ENCODE measurements at places on chromosomes 16 and 17. TPM values are rescaled to one million over a fixed set of nuclear protein-coding genes. Genes with fewer than 3 reads are reported as not detected.

GRCh38 chr16:81645266-81645694 lies 133.8 kb upstream of the PLCG2 start:
- no peak overlapping the region for H3K27ac ChIP-seq
- H3K27me3 ChIP-seq, result no peaks in the 10 kb centered on the region
- H3K36me3 ChIP-seq, result no peaks in the 10 kb centered on the region
- DNase-seq, result no peak
- H3K4me3 ChIP-seq, result no peak overlapping the region

- no peaks in the 10 kb centered on the region for H3K36me3 ChIP-seq
- H3K4me3 ChIP-seq, result no peak overlapping the region
- H3K4me1 ChIP-seq, result no peaks in the 10 kb centered on the region
- DNase-seq, result no peak
- H3K27me3 ChIP-seq, result no peaks in the 10 kb centered on the region
Observed at GRCh38 chr16:61877436-61877835, 158.8 kb downstream of the CDH8 start.

DNA sequence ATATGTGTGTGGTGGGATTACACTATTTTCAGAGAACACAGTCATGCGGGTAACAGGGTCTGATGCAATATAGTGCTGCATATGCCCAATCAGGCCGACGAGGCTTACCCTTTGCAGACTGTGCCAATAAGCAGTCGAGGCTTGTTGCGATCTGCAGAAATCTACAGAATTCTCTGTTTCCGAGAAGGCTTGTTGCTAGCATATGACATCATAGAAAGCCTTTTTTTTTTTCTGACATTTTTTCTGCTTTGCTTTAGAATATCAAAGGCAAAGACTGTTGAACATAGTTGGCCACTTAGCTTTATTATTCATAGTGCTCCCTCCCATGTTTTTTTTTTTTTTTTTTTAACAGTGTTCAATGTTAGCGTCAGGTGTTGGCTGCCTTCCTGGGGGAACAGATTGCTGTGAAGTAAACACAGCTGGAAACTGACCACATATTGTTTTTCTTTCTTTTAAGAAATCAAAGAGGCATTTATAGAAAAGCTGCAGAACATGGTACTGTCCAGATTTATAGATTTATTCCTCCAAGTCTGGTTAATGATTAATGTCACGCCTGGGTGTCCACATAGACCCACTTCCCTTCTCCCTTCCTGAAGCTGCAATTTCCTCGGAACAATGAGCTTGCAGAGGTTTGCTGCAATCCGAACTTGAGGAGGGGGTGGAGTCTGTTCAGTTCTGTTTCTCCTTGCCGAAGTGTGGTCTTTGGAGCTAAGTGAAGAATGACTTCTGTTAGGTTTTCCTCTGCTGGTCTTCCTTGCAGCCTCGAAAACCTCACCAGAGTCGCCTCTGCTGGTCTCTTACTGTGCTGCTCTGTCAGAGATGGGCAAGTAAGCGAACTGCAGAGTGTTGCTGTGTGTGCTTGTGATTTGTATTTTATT lies 87.3 kb downstream of the MAP2K6 start:
- H3K4me1 ChIP-seq, result peaks cover 4% of the 10 kb centered on the region
- no peaks in the 10 kb centered on the region for H3K27me3 ChIP-seq
- H3K27ac ChIP-seq, result no peak overlapping the region
- no peak overlapping the region for H3K4me3 ChIP-seq
- H3K36me3 ChIP-seq, result no peaks in the 10 kb centered on the region

GRCh38 chr17:7374353-7374752 lies 6.5 kb upstream of the TNK1 start:
- peaks cover 14% of the 10 kb centered on the region for H3K27me3 ChIP-seq
- DNase-seq, result no peak
- H3K36me3 ChIP-seq, result peaks cover 2% of the 10 kb centered on the region
- no peaks in the 10 kb centered on the region for H3K4me1 ChIP-seq
- no peak overlapping the region for H3K4me3 ChIP-seq

GRCh38 chr16:74747716-74748615 lies 26.7 kb downstream of the FA2H start:
- no peak overlapping the region for H3K27ac ChIP-seq
- no peak for DNase-seq
- no peaks in the 10 kb centered on the region for H3K27me3 ChIP-seq
- no peaks in the 10 kb centered on the region for H3K4me1 ChIP-seq
- H3K36me3 ChIP-seq, result no peaks in the 10 kb centered on the region
- no peak overlapping the region for H3K4me3 ChIP-seq

GRCh38 chr16:31718998-31719397 lies 154.6 kb upstream of the ZNF267 start:
- no peak overlapping the region for H3K4me3 ChIP-seq
- no peak for DNase-seq
- H3K36me3 ChIP-seq, result peaks cover 88% of the 10 kb centered on the region

- no peaks in the 10 kb centered on the region for H3K27me3 ChIP-seq
- no peak overlapping the region for H3K27ac ChIP-seq
- no peak overlapping the region for H3K4me3 ChIP-seq
- DNase-seq, result peak; percentile 79
- H3K4me1 ChIP-seq, result no peaks in the 10 kb centered on the region
- no peaks in the 10 kb centered on the region for H3K36me3 ChIP-seq
Observed at GRCh38 chr17:75601057-75601987, 13.7 kb downstream of the MYO15B start.

Gene MT4
- total RNA-seq, result not detected

Gene UBALD1
- 27.7 TPM for total RNA-seq

Gene CHST4
- not detected for total RNA-seq

Gene ORC6
- total RNA-seq, result 59.0 TPM
